ENCODE measurements at places on chromosomes 2 and 18. TPM values are rescaled to one million over a fixed set of nuclear protein-coding genes. Genes with fewer than 3 reads are reported as not detected.

The HYCC2 gene
- 8.9 TPM for total RNA-seq

The ZNF396 gene
- total RNA-seq, result 1.7 TPM

The NRBP1 gene
- 43.9 TPM for total RNA-seq

The EMX1 gene
- total RNA-seq, result 0.38 TPM

The SCTR gene
- 0.24 TPM for total RNA-seq

The GPR148 gene
- total RNA-seq, result not detected

- no peak overlapping the region for H3K27ac ChIP-seq
- H3K27me3 ChIP-seq, result no peaks in the 10 kb centered on the region
- peaks cover 8% of the 10 kb centered on the region for H3K4me1 ChIP-seq
- H3K36me3 ChIP-seq, result no peaks in the 10 kb centered on the region
- H3K4me3 ChIP-seq, result no peak overlapping the region
These were observed 40.2 kb upstream of the LAMA1 start for GRCh38 chr18:7157760-7158159.

GRCh38 chr2:190277234-190278112 lies 42.2 kb downstream of the HIBCH start:
- H3K36me3 ChIP-seq, result peaks cover 3% of the 10 kb centered on the region
- H3K4me3 ChIP-seq, result no peak overlapping the region
- peak; percentile 8 for DNase-seq
- no peak overlapping the region for H3K27ac ChIP-seq

GRCh38 chr2:156196031-156196430 lies 136.5 kb downstream of the NR4A2 start:
- H3K4me1 ChIP-seq, result no peaks in the 10 kb centered on the region
- no peak for DNase-seq
- no peaks in the 10 kb centered on the region for H3K36me3 ChIP-seq
- no peak overlapping the region for H3K4me3 ChIP-seq
- no peaks in the 10 kb centered on the region for H3K27me3 ChIP-seq

DNA sequence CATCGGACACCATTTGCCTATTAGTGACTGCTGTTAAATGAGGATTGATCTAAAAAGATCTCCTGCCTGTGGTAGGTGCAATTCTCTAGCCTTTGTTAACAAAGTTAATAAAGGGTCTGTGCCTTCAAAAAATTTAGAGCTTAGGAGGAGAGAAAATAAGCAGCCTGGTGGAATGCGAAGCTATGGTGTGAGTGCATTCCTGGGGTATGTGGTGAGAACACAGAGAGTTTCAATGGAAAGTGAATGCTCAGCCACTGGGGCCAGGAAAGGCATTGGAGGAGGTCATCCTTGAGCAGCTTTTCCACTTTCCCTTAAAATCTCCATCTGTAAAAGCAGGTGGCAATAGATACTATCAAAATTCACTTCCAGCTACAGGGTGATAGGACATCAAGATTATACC lies 331.2 kb upstream of the LRATD1 start:
- no peak for DNase-seq
- H3K27ac ChIP-seq, result no peak overlapping the region
- no peaks in the 10 kb centered on the region for H3K27me3 ChIP-seq
- H3K4me3 ChIP-seq, result no peak overlapping the region
- H3K4me1 ChIP-seq, result no peaks in the 10 kb centered on the region

DNA sequence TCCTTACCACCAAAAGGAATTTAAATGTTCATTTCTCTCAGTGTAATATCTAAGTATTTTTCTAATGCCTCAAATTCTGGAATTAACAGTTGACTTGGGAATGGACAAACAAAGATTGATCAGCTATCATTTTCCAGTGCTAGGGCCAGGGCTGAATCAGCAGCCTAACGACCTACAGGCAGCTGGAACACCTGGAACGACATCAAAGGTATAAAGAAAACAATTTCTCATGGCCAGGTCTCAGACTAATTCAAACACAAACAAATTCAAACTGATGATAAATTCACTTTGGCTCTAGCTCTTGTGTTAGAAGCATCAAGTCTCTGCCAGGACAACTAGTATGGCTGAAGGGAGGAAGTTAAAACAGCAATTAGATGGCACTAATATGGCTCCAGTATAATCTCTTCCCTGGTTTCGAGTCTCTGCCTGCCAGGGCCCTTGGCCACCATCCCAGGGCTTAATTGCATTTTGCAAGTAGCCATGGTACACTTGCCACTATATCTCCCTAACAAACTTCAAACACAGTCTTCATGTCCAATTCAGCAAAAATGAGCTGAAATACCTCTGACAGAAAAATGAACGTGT lies 70.2 kb upstream of the FSHR start:
- no peaks in the 10 kb centered on the region for H3K36me3 ChIP-seq
- no peak overlapping the region for H3K4me3 ChIP-seq
- no peaks in the 10 kb centered on the region for H3K4me1 ChIP-seq
- H3K27ac ChIP-seq, result no peak overlapping the region
- no peaks in the 10 kb centered on the region for H3K27me3 ChIP-seq

DNA sequence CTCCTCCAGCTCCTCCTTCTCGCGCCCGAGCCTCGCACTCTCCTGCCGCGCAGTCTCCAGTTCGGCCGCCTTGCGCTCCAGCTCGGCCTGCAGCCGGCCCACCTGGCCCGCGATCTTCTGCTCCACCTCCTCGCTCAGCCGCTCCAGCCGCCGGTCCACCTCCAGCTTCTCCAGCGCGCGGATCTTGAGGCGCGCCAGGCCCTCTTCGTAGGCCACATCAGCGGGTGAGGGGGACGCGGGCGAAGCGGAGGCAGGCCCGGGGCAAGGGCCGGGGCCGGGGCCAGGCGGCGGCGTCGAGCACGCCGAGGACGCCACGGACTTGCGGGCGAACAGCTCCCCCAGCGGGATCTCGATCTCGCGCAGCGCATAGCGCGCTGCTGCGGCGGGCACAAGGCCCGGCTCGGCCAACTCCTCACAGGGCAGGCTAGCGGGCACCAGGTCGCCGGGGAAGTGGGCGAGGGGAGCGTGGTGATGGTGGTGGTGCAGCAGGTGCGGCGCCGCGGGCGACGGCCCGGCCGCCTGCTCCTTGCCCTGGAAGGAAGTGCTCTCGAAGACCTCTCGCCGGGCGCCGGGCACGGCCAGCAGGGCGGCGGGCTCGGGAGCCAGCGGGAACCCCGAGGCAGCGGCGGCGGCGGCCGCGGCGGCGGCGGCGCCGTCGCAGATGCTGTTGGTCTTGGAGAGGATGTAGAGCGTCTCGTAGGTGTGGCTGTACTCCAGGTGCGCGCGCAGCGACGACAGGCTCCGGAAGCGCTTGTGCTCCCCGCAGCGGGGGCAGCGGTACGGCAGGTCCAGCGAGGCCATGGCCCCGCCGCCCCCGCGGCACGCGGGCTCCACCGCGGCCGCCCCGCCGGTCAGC lies 15.2 kb downstream of the FBXO41 start:
- no peak for DNase-seq
- peaks cover 3% of the 10 kb centered on the region for H3K36me3 ChIP-seq
- H3K27ac ChIP-seq, result no peak overlapping the region
- H3K4me3 ChIP-seq, result no peak overlapping the region
- H3K4me1 ChIP-seq, result peaks cover 5% of the 10 kb centered on the region

- H3K4me3 ChIP-seq, result no peak overlapping the region
- no peak overlapping the region for H3K27ac ChIP-seq
- H3K36me3 ChIP-seq, result no peaks in the 10 kb centered on the region
- no peaks in the 10 kb centered on the region for H3K4me1 ChIP-seq
These were observed 189.4 kb upstream of the ACAA2 start for GRCh38 chr18:50002781-50003180.

DNA sequence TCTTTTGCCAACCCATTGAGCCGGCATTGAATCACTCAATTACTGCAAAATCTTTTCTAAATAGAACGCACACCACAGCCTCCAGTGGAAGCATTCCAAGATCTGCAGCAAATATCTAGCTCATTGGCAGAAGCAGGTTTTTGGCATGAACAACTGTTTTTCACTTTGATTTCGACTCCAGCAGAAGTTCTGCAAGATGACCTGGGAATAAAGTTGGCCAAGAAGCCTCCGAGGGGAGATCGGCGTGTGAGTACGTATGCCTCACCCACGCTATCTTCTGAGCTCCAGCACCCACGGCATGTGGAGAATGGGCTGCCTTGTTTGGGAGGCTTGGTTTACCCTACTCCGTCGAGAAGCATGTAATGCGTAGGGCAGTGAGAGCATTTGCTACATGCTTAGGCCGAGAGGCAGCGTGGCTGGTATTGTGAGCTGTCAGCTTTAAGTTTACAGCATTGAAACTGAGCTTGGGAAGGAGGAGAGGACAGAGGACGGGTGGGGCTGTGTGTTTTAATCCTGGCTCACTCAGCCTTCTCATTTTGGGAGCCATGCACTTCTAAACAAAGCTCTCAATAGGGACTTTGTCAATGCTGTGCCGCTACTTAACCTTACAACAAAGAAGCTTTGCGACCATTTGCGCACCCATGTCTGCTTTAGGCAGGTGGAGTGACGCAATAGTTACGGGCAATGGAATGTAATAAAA lies 10.5 kb downstream of the PCARE start:
- no peak overlapping the region for H3K4me3 ChIP-seq
- H3K27ac ChIP-seq, result no peak overlapping the region
- DNase-seq, result no peak
- no peaks in the 10 kb centered on the region for H3K27me3 ChIP-seq

GRCh38 chr18:37491526-37491925 lies 74.1 kb downstream of the CELF4 start:
- H3K36me3 ChIP-seq, result no peaks in the 10 kb centered on the region
- peaks cover 12% of the 10 kb centered on the region for H3K27me3 ChIP-seq
- H3K4me3 ChIP-seq, result no peak overlapping the region
